ENCODE measurements at places on chromosomes 4 and X. TPM values are rescaled to one million over a fixed set of nuclear protein-coding genes. Genes with fewer than 3 reads are reported as not detected.

DNA sequence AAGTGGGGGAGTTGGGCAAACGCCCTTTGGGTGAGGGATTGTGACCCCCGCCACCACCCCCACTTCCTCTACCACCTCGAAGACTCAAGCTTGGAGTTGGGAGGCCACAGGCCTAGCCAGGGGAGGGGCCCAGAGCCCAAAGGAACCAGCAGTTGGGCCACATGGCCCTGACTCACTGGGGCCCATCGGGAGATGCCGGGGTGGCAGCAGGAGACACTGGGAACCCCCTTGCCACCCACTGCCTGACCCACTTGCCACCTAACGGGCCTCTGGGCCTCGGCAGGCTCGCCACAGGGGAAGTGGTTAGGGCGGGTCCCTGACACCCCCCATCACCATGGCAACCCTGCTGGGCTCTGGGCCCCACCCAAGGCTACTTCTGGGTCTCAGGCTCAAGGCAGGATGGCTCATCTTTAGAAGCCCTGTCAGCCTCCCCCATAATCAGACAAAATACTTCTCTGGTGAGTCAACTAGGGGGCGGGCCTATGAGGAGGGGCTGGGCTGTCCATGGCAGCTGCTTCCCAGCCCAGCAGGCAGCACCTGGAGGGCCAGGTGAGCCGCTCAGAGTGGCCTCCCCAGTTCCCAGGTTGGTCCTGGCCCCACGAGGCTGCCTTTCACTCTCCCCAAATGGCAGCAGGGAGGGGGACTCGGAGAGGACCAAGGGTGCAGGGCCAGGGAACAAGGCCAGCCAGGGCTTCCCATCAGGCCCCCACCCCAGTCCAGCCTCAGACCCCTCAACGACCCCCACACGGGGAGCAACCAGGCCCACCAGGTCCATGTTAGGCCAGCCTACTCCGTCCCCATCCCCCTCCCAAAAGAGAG, 5.6 kb downstream of the FLNA start:
- peak; percentile 45 for DNase-seq

GRCh38 chr4:38896940-38897339, 29.3 kb downstream of the FAM114A1 start:
- no peak for DNase-seq

ZDHHC15 gene
- total RNA-seq, result 2.1 TPM

PLRG1 gene
- 47.2 TPM for total RNA-seq
